ENCODE measurements at places on chromosomes 11 and 22.

DNA sequence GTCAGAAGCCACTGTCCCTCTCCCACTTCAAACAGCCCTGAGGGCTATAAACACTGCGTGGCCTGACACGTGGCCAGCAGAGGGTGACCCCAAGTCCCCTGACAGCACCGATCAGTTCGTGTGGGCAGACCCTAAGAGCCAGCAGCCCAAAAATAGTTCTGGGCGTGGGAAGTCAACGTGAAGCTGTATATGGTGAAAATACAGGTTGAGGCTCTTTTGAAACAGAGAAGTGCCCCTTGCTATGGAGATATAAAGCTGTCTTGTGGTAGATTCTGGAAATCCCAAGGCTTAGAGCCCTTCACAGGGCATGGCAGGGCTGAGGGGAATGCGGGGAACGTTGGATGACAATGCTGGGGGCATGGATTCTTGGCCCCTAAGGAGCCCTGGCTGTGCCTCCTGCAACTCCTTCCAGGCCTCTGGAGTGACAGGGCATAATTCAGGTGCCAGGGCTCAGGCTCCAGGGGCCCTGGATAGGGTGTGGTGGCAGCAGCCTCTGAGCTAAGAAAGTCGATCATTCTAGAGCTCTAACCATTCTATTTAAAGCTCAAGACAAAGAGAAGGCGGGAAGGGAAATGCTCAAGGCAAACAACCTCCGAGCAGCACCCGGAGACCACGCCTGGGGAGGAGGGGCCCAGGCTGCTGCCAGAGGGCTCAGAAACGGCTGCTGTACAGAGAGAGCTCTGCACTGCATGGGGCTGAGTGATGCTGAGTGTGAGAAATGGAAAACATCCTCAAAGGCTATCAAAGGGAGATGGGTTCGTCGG is 60.4 kb upstream of the CD5 start:
- peak; percentile 59 for DNase-seq

DNA sequence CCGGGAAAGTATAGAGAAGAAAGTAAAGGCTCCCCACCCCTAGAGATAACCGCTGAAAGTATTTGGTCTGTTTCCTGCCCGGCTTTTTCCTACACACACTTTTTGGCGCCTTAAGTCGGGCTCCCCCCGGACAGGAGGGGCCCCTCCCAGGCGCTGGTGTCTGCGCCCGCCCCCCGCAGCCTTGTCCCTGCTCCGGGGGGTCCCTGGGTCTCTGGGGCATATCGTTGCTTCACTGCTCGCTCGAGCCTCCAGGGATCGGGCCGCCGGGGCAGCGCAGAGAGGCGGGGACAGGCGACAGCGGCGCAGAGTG is 928 bp upstream of the CRACR2B start:
- DNase-seq, result no peak

- DNase-seq, result no peak
Measured at GRCh38 chr11:92826603-92827002, 142.8 kb upstream of the MTNR1B start.

DNA sequence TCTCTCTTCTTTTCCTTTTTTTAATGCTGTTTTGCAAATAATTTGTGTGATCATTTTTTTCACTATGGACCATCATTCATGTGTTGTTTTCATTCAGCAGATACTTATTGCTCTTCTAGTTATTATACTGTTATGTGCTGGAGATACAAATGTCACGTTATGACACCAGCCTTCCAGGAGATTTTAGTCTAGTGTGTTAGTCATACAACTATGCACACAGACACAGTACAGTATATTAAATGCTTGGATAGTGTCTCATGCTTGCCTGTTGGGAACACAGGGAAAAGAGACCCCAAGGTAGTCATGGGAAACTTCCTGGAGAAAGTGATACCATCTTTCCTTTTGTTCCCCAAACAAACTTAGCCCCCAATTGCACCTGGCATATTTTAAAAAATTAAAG is 116.1 kb downstream of the UVRAG start:
- no peak for DNase-seq

- peak; percentile 86 for DNase-seq
Measured at GRCh38 chr11:18698341-18699268, at the start of gene TMEM86A. TSS of gene TMEM86A (plus strand) at chr11:18698779. CDS start at chr11:18698887, 108 bp downstream.

DNA sequence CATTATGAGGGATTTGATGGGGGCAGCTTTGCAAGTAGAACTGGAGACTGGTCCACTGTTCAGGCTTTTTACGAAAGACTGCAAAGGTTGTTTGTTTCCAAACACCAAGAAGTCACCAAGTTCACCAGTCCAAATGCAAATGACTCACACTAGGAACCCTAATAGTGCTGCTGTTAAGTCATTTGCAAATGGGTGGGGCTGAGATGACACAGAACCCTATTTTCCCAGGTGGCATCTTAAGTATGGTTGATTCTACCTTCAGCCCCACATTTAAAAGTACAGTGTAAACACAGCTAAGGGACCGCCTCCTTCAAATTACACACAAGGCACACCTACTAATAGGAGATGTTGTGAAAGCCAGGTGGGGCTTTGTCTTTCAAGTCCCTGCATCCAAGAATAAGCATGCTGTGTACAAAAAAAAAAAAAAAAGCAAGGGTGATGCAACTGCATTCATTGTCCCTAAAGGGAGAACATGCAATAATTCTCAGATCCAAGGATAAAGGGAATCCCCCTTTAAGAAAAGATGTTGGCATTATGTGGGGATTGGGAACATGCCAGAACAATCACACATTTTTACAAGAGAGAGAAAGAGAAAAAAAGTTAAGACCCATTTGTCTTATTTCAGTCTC is 27.3 kb downstream of the BDNF start:
- DNase-seq, result no peak

GRCh38 chr22:44735518-44736428 is 16.6 kb upstream of the ARHGAP8 start:
- DNase-seq, result peak; percentile 83

Measured in stimulated activated CD8-positive, alpha-beta memory T cell treated with anti-CD3 and anti-CD28 coated beads, Interleukin-4, amount 100 ng/mL, for 1 hour (primary cell).